Large intestine (tissue), 12 donors: ENCODE measurements at places on chromosomes 7 and 10.

GRCh38 chr7:151024435-151025056 lies at the start of gene ATG9B:
Gene ATG9B (minus strand): TSS chr7:151024494. CDS start chr7:151024423, 71 bp downstream.
- DNase-seq: no peak

DNA sequence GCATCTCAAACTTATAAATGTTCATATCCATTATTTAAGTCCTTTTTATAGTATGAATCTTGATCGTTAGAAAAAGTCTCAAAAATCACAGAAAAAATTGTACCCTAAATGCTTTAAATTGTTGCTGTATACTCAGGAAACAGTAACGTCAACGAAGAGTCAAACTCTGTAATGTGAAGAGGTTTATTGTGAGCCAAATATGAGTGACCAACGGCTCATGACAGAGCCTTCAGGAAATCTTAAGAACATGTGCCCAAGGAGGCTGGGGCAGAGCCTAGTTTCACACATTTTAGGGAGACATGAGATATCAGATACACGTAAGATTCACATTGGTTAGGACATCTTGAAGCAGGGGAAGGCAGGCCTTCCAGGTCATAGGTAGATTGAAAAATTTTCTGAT lies 86.1 kb downstream of the PIP4K2A start:
- DNase-seq: no peak

DNA sequence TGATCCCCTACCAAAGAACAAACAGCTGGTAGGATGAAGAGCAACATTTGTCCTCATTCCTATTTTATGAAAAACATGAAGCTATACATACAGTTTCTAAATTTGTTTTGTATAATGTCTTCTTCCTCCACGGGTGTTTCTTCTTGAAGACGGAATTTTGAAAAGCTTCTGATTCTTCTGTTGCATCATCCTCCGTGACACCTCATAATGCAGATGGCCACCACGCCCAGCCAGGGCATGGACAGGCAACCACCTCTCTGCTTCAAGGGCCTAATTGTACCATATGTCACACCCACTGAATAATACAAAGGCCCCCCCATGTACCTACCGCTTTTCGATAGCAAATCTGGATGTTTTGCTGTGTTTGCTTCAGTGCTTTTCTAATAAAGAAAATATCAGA lies at the start of gene SUN3:
TSS of gene SUN3 (minus strand) at position 170 of the 400 bp plus-strand sequence. CDS start at position 1, 169 bp downstream.
- DNase-seq: no peak

- DNase-seq: no peak
These were observed 2.4 kb downstream of the NCAPG2 start for GRCh38 chr7:158702196-158702595.

GRCh38 chr7:116395141-116395791 lies 104.3 kb upstream of the CAV2 start:
- no peak for DNase-seq

- DNase-seq: no peak
These were observed 11.6 kb downstream of the GCK start for GRCh38 chr7:44177570-44178131.

GRCh38 chr10:65273115-65273514 lies 1652.7 kb upstream of the LRRTM3 start:
- no peak for DNase-seq

GRCh38 chr7:90726623-90727022 lies 130.5 kb downstream of the CDK14 start:
- peak; percentile 63 for DNase-seq

GRCh38 chr10:73232887-73233286 lies 14.2 kb downstream of the DNAJC9 start:
- no peak for DNase-seq

GRCh38 chr7:149562602-149563001 lies 65.0 kb upstream of the ZNF746 start:
- DNase-seq: no peak

- DNase-seq: no peak
These were observed 285.2 kb upstream of the KLF6 start for GRCh38 chr10:4070184-4070583.

- no peak for DNase-seq
These were observed 24.6 kb upstream of the WNT16 start for GRCh38 chr7:121304102-121304658.

- DNase-seq: peak; percentile 17
These were observed 85.2 kb upstream of the PDSS1 start for GRCh38 chr10:26612151-26612915.

DNA sequence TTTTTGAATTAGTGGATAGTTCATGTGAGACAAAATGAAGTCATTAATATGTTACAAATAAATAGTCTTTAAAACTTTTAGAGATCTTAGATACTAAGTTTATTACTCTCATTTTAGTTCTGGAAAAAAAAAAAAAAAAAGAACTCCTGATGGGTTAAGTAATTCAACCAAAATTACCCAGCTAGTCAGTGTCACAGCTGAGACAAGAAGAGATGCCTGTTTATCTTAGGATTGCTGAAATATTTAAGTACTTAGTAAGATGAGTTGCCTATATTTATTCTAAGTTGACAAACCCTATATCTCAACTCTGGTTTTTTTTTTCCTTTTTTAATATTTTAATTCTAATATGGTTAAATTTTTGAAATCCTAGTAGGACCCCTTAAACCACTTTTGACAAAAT lies 781.0 kb upstream of the LRRN3 start:
- no peak for DNase-seq

GRCh38 chr7:17687361-17687760 lies 252.9 kb downstream of the SNX13 start:
- no peak for DNase-seq

- peak; percentile 30 for DNase-seq
These were observed 79.0 kb upstream of the CHST15 start for GRCh38 chr10:124172181-124172916.

- DNase-seq: no peak
These were observed 212.0 kb downstream of the PLXNA4 start for GRCh38 chr7:132364226-132364625.

GRCh38 chr7:108280136-108280535 lies 150.0 kb upstream of the LAMB4 start:
- no peak for DNase-seq

DNA sequence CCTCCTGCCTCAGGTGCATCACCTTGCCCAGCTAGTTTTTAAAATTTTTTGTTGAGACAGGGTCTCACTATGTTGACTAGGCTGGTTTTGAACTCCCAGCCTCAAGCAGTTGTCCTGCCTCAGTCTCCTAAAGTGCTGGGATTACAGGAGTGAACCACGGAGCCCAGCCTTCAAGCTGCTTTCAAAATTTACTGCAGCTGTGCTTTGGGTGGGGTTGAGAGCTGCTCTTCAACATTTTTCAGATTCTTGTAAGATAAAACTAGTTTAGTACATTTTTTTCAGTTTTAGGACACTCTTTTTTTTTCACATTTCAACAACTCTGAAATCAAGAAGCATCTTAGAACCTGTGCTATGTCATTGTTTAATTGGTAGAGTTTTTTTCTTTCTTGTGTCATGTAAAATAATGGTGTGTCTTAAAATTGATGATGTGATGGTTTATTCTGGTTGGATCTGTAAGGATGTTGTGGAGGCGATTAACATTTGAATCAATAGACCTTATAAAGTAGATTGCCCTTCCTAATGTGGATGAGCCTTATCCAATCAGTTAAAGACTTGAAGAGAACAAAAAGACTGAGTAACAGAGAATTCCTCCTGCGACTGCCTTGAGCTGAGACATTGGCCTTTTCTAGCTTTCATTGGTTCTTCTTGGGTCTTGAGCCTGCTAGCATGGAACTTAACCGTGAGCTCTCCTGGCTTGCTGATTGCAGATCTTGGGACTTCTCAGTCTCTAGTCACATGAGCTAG lies 13.5 kb downstream of the PLEKHA8 start:
- no peak for DNase-seq

- DNase-seq: peak; percentile 7
These were observed 54.6 kb downstream of the TMEM178B start for GRCh38 chr7:141128506-141128905.

DNA sequence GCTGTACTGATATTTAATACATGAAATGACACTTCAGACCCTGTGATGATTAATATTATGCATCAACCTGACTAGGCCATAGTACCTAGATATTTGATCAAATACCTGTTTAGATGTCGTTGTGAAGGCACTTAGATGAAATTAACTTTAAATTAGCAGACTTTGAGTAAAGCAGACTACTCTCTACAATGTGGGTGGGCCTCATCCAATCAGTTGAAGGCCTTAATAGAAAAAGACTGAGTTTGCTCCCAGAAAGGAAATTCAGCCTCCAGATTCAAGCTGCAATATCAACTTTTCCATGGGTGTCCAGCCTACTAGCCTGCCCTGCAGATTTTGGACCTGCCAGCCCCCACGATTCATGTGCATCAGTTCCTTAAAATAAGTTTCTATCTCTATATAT lies 68.6 kb upstream of the TMEM168 start:
- DNase-seq: no peak

- no peak for DNase-seq
These were observed 289.1 kb downstream of the CCDC3 start for GRCh38 chr10:12712293-12712983.

- DNase-seq: no peak
These were observed 77.2 kb downstream of the COL13A1 start for GRCh38 chr10:69878951-69879350.

GRCh38 chr7:17564678-17565212 lies 266.3 kb downstream of the AHR start:
- no peak for DNase-seq

- no peak for DNase-seq
These were observed 233.4 kb downstream of the ARHGAP12 start for GRCh38 chr10:31694929-31695837.

DNA sequence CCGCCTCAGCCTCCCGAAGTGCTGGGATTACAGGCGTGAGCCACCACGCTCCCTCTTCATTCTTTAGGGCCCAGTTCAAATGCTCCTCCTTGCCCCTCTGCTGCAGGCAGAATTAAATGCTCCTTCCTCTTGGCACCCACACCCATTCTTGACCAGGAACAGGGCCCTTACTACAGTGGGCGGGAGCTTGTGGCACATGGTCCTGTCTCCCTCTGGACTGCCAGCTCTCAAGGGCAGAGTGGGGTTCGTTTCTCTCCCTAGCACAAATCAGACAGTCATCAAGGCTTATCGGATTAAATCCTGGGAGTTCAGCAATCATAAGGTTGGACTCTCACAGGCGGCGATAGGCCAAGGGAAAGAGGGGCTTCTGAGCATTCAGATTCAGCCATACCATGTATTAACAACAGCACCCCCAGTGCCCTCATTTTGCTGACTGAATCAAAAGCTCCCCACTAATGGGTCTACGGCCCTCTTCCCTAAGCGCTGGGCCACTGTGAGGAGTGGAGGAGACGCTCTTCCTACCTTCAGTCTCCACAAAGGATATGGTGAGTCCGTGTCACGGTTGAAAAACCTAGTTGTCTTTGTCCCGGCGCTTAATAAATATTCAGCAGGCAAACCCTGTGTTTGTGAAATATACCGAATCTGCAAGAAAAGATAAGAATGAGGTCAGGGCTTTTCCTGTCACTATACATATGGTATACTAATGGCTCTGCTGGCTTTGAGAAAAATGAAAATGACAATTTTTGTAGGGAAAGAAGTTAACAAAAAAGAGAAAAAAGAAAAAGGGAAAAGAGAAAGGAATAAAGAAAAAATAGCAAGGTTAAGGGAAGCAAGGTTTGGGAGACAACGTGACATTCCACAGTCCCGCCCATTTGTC lies 107.4 kb downstream of the CLEC2L start:
- DNase-seq: no peak

DNA sequence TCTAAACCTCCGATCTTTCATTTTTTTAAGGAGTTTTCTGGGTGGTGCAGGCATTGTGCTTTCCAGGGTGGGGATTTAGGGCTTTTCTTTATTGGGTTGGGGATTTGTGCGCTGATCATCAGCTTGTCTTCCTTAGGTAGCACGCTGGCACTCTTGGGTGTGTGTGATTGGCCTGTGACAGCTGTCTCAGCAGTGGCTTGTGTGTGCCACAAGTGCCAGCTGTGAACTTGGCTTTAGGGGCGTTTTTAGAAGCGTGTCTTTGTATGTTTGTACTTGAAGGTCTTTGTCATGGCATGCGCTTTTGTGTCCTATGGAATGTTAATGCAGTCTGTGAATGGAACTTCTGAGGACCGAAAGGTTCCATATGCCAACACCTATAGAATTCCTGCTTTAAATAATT lies 788 bp downstream of the AKAP9 start:
- DNase-seq: peak; percentile 69

GRCh38 chr10:125160856-125161706 lies 718 bp upstream of the CTBP2 start:
- DNase-seq: peak; percentile 91

GRCh38 chr10:116104210-116104932 lies 168.6 kb downstream of the GFRA1 start:
- DNase-seq: no peak

DNA sequence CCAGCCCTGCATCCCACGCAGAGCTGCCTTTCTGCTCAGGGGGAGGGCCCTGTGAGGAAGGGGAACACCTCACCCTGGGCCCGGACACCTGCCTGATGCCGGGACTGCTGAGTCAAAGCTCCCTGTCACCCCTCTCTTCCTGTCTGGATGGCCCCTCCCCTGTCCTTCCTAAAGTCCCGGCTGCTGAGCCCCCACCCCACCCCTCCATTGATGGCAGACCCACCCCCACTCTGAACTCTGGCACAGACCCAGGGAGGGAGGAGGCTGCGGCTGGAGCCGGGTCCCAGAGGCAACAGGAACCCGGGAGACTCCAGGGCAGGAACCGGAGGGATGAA lies 78.7 kb downstream of the ELFN1 start:
- DNase-seq: no peak

- no peak for DNase-seq
These were observed 1249.1 kb downstream of the TYW1 start for GRCh38 chr7:68245688-68246087.

GRCh38 chr7:107286751-107287621 lies 118.2 kb downstream of the HBP1 start:
- no peak for DNase-seq

GRCh38 chr7:46349490-46349889 lies 428.4 kb upstream of the IGFBP3 start:
- DNase-seq: no peak

GRCh38 chr10:97838091-97838490 lies 11.6 kb upstream of the GOLGA7B start:
- DNase-seq: no peak

- no peak for DNase-seq
These were observed 28.0 kb downstream of the ABLIM1 start for GRCh38 chr10:114629824-114630730.

- no peak for DNase-seq
These were observed 40.5 kb upstream of the PRKAR1B start for GRCh38 chr7:767580-767940.

DNA sequence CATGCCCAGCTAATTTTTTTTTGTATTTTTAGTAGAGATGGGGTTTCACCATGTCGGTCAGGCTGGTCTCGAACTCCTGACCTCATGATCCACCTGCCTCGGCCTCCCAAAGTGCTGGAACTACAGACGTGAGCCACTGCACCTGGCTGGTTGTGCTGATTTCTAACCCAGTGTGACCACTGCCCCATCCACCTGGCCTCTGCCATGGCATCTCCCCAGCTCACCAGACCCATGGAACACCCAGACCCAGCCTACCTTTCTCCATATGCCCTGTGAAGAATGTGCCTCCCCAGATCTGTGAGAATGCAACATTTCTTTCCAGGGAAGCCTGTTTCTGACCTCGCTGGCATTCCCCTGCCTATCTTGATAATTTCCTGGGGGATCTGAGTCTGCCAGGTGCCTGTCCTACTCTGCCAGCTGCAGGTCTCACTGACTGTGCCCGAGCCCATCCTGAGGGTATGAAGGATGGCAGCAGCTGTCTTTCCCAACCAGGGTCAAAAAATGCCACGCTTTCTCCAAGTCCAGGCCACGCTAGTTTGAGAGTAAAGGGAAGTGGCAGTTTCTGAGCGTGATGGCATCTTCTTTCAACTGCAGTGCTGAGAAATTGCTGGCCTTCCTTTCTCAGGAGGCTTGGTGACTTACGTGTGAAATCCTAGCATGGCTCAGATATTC lies 324.4 kb upstream of the ZNF32 start:
- no peak for DNase-seq
